ENCODE measurements at places on chromosomes 12 and 14. TPM values are rescaled to one million over a fixed set of nuclear protein-coding genes. Genes with fewer than 3 reads are reported as not detected.

- DNase-seq: no peak
These were observed 264.6 kb downstream of the ADGRD1 start for GRCh38 chr12:131218026-131218922.

GRCh38 chr12:54356951-54357356, 7.3 kb downstream of the GPR84 start:
- peak; percentile 70 for DNase-seq

GRCh38 chr14:47665337-47666134, 9.9 kb downstream of the MDGA2 start:
- DNase-seq: no peak

DNA sequence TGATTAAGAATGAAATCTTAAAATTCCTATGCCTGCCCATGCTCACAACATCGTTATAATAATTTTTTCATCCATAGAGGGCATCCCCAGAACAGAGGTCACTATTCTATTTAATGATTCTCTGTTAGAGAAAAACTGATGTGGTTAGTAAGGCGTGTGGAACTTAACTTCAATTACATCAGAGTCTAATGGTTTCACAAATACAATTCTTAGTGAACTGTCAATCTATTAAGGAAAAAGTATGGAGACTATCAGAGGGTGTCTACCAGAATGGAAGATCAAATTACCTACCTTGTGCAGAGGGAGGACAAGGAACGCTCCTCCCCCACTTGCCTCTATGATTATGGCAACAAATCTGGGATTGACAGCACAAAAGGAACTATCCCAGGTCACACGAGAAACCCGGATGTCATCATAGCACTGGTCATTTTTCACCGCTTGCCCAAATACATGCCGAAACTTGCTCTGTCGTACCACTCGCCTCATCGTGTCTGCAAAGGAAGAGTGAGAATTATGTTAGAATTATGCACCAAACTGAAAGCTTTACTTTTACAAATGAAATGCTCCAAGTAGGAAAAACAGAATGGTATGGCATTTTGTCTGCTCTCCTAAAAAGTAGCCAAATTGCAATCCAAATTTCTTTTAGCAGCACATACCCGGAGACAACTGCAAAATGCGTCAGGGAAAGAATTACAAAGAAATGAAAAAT, 30.3 kb downstream of the CORO1C start:
- DNase-seq: no peak

GRCh38 chr12:93712200-93712599, 35.0 kb downstream of the CRADD start:
- no peak for DNase-seq

DNA sequence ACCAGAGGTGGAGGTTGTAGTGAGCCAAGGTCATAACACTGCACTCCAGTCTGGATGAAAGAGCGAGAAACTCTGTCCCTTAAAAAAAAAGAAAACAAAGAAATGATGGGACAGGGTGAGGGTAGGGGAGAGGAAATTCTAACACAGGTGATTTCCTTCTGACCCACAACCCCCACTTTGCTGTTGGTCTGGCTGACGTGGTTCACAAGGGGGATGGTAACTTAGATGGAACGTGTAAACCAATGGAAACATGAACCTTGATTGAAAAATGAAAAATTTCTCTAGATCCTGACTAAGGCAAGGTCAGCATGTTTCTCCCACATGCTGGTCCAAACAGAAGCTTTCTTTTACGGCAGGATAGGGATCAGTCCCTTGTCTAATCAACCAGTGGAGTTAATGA, 15.8 kb upstream of the RIOX1 start:
- DNase-seq: no peak

GRCh38 chr14:36988568-36988967, 183.8 kb downstream of the SLC25A21 start:
- no peak for DNase-seq

DNA sequence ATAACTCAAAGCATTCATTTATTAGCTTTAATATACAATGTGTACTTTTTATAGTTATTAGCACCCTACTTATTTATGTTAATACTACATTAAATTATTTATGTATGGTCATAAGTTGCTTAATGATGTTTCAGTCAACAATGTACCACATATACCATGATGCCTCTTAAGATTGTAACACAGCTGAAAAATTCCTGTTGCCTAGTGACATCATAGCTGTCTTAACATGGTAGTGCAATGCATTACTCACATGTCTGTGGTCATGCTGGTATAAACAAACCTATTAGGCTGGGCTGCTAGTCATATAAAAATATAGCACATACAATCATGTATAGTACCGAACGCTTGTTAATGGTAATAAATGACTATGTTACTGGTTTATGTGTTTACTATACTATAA, 120.4 kb downstream of the ANO6 start:
- no peak for DNase-seq

- no peak for DNase-seq
These were observed at the start of gene SPX for GRCh38 chr12:21526053-21526452. Gene SPX (plus strand): TSS chr12:21526296. CDS start chr12:21526473, 177 bp downstream.

DNA sequence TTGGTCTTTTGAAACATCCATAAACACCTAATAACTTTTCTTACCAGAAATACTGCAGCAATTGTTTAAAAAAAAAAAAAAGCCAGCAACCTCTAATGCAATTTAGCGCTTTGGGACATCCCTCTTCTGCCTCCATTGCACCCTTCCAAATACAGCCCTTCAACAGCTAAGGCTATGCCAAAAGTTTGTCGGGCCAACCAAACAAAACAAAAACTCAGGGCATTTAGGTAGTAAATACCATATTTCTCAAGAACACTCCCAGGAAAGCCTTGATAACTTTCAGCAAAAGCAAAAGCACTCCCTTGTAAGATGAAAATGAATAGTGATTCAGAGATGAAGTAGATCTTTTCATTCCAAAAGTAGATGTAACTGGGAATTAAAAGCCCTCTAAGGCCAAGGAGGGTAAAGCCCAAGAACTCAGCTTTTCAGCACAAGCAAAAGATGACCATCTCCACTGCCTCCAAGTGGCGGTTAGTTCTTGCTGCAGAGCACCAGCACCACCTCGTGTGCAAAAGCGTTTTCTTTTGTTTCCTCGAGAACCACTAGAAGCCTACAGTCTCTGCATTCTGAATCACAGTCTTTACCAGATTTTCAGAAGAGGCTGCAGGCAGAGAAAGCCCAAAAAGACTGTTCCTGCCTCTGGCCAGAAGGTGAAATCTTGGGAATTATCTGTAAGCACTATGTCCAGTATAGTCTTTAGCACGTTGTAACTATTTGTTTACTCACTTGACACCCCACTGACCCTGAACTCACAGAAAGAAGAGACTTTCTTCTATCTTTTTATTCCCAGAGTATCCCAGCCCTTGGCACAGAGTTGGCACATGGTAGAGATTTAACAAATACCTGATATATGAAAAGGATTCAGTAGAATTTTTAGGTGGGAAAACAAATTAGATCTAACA, 53.1 kb downstream of the SIX6 start:
- peak; percentile 53 for DNase-seq

DNA sequence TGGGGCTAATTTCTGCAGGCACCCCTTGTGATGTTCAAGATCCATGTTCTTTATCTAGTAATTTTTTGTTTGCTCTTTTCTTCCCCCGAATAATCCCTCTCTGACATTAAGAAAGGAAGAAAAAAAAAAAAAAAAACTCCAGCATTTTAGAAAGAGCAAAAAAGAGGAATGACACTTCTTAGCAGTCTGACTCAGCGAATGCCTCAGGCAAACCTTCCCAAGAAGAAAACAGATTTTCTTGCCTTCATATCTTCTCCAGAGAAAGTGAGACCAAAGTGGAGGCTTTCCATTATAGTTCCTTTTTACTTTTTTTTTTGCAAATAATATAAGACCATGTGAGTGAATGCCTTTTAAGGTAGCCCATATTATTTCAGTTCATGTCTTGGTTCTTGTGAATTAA, 479.0 kb upstream of the SYT1 start:
- DNase-seq: no peak

DNA sequence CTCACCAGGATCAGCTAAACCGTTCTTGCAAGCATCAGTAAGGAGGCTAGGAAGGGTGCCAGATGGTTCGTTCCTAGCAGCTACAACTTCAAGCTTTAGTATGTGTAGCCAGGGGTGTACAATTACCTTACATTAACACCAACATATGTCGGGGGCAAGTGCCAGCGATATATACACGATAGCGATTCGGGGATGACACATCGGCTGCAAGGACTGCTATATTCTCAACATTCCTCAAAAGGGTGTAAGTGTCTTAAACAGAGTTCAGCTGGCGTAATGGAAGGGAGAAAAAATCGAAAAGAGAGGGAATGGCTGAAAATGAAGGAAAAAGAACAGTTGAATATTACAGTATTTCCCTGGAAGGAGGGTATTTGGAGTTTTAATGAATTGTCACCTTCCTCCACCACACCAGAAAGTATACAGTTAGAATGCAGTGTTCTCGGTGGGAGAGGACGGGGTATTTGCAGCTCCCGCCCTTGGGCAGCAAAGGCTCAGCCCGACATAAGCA, 545 bp downstream of the LIMA1 start:
- peak; percentile 75 for DNase-seq

- DNase-seq: no peak
These were observed 1.5 kb downstream of the NPAS3 start for GRCh38 chr14:32940066-32940651.

GRCh38 chr12:132161796-132162507, 17.7 kb downstream of the NOC4L start:
- no peak for DNase-seq

DNA sequence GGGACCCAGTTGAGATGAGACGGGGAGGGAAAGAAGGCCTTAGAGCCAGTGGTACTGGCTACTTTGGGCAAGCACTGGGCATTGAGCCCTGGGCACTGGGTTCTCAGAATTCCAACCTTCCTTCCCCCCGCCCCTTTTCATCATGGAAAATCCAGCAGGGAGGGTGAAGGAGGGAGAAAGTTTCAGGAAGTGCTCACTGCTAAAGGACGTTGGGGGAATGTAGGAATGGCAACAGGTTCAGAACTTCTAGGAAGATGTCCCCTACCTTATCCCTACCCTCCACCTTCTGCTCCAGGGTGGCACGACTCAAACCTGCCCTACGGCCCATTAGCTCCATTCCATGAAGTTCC, 4.2 kb upstream of the TNS2 start:
- no peak for DNase-seq

- DNase-seq: no peak
These were observed 300.5 kb downstream of the PRKD1 start for GRCh38 chr14:29627137-29627536.

GRCh38 chr12:1619587-1619986, 9.4 kb upstream of the WNT5B start:
- DNase-seq: no peak

GRCh38 chr12:120339256-120339655, 11.7 kb upstream of the PLA2G1B start:
- DNase-seq: no peak

DNA sequence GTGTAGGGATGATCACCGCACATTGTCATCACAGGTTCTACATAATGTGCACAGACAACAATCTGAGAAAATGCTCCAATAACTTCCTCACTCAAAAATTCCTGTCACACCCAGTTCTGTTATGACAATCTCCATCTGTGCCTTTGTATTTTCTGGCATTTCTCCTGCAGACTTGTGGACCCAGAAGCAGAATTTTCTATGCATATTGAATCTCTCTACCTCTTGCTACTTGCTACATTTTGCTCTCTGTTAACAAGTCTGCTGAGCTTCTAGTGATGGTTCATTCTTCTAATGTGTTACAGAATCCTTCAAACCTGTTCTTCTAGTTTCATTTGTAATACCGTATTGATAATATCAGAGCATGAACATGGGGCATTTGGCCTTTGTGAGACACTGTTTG, 127.8 kb upstream of the PTPRQ start:
- peak; percentile 90 for DNase-seq

- DNase-seq: no peak
These were observed 3.3 kb upstream of the FAM222A start for GRCh38 chr12:109710205-109710746.

- no peak for DNase-seq
These were observed 74.4 kb upstream of the PAWR start for GRCh38 chr12:79765157-79765556.

GRCh38 chr14:103634156-103634555, 5.1 kb downstream of the KLC1 start:
- no peak for DNase-seq

DNA sequence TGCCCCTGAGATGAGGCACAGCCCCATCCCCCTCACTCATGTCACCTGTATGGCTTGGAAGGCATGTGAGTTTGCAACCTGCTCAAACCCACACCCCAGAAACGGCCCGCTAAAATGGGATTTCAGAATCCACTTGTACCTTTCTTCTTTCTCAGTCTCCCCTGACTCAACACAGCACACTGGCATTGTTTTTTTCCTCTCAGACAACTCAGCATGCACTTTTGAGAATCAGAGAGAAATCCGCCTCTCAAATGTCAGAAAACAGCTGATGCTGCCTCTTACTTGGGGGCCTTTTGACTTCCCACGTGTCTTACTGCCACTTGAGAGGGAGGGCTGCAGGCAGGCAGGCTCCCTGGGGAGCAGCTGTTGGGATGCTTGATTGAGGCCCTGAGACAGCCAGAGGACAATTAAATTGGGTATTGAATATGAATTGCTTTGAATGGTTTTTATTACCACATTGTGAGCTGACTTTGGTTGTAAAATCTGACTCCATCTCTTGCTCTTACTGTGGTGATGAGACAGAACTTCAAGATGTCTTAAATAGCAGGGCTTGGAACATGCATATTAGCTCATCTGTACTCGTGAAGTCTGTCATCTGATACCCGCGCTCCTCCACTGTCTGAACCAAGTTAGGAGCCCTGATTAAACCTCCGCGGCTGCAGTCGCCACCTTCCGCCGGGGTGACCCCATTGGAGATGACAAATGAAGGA, 96.6 kb downstream of the APAF1 start:
- no peak for DNase-seq

- no peak for DNase-seq
These were observed 72.6 kb downstream of the TBX3 start for GRCh38 chr12:114611145-114612018.

- DNase-seq: peak; percentile 57
These were observed 550 bp downstream of the GNG2 start for GRCh38 chr14:51860825-51861499.

GRCh38 chr12:107086314-107086713, 7.0 kb downstream of the CRY1 start:
- DNase-seq: no peak

TAS2R10 gene
- 0.37 TPM for total RNA-seq

ANKS1B gene
- total RNA-seq: not detected

TAS2R31 gene
- 0.14 TPM for total RNA-seq

TAS2R30 gene
- 0.68 TPM for total RNA-seq

NOXRED1 gene
- total RNA-seq: not detected

RNASE1 gene
- total RNA-seq: 0.85 TPM

FAR2 gene
- total RNA-seq: not detected

CISTR gene
- not detected for total RNA-seq

MYO1H gene
- total RNA-seq: not detected

SMCO3 gene
- total RNA-seq: not detected

FGF6 gene
- not detected for total RNA-seq

MMP19 gene
- 0.98 TPM for total RNA-seq
